BE2C (cell line): ENCODE measurements at places on chromosomes 12 and 14.

DNA sequence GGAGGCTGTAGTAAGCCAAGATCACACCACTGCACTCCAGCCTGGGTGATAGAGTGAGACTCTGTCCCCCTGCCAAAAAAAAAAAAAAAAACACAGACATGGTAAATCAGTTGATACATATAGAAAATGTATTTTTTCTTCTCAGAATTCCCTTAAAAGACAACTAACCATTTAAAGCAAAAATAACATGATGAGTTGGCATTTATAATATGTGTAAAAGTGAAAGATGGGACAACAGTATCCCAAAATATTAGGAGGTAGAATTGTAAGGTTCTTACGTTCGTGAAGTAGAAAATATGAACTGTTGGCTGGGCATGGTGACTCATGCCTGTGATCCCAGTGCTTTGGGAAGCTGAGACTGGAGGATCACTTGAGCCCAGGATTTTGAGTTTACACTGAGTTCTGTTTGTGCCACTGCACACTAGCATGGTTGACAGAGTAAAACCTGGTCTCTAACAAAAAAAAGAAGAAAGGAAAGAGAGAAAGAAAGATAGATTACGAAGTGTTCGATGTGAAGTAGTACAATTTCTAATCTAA lies 296.7 kb downstream of the FBXL14 start:
- DNase-seq: no peak

GRCh38 chr14:51873221-51873893 lies 12.9 kb downstream of the GNG2 start:
- DNase-seq: no peak

- DNase-seq: no peak
These were observed 137.7 kb upstream of the TRHDE start for GRCh38 chr12:72134246-72135020.

DNA sequence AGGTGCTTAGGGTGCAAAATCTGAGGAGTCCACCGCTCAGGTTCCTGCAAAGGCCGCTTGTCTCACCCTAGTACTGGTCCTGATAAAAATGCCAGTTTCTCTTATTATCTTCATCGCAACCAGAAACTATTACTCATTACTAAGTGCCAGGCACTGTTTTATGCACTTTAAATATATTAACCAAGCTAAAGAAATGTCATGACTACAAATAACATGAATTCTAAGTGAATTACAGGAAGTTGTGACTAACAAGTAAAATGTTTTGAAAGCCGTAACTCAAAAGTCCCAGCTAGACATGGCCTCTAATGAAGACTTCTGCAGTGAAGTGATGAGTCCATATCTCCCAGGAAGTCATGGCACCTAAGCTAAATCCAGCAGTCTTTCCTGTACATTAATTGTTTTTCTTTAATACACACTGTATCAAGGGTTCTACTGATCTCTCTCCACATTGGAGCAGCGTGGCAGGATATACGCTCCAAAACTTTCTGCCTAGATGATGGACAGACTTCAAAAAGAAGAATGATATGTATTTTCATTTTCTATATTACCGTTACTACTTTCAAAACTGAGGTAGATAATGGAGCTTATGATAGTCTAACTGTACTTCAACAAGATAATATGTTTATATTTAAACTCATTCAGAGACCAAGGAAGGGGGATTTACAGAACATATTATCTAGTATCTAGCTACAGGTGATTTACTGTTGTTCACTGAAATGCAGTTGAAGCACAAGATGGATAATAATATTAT lies 117.3 kb upstream of the ARID2 start:
- no peak for DNase-seq
